ENCODE measurements at places on chromosomes 6 and 20.
A peak's percentile ranks its signal among the peaks of the same experiment; 100 is the strongest.

GRCh38 chr6:111276335-111276734, 189.0 kb downstream of the SLC16A10 start:
- DNase-seq, result no peak

DNA sequence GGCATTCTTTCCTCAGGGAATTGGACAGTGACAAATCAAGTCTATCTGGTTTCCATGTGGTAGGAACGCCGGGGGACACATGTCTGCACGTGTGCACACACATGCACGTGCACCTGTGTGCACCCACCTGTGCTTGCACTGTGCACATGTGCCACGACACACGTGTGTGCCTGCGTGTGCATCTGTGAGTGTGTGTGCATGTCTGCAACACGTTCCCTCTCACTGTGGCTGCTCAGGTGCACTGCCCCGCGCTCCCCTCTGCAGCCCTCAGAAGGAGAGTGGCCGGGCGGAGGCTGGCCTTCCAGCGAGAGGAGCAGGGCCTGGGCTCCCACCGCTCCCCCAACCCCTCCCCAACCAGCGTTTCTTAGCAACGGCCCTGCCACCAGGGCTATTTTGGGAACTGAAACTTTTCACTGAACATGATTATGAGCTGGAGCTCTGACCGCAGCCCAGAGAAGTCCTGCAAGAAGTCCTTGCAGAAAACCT, 147.8 kb downstream of the PHACTR3 start:
- DNase-seq, result peak; percentile 57

DNA sequence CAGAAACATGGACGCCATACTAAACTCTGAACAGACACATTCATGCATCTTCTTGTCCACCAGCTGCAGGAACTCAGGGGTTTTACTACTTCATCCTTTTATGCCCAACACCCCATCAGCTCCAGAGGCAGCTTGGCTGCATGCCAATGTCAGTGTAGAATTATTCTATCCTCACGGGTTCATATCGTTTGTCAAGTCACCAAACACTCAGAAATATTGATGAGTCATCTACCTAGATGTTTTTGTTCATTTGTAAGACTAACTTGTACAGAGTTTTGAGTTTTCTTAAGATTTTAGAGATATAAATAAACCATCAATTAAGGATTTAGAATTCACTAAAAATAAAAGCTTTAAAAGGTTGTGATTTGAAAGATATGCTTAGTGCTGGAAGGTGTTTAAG, 590.7 kb upstream of the FLRT3 start:
- DNase-seq, result peak; percentile 74

GRCh38 chr6:71091167-71091566, 134.3 kb upstream of the B3GAT2 start:
- no peak for DNase-seq

- DNase-seq, result no peak
These were observed 104.0 kb downstream of the RTN4IP1 start for GRCh38 chr6:106525107-106525881.

DNA sequence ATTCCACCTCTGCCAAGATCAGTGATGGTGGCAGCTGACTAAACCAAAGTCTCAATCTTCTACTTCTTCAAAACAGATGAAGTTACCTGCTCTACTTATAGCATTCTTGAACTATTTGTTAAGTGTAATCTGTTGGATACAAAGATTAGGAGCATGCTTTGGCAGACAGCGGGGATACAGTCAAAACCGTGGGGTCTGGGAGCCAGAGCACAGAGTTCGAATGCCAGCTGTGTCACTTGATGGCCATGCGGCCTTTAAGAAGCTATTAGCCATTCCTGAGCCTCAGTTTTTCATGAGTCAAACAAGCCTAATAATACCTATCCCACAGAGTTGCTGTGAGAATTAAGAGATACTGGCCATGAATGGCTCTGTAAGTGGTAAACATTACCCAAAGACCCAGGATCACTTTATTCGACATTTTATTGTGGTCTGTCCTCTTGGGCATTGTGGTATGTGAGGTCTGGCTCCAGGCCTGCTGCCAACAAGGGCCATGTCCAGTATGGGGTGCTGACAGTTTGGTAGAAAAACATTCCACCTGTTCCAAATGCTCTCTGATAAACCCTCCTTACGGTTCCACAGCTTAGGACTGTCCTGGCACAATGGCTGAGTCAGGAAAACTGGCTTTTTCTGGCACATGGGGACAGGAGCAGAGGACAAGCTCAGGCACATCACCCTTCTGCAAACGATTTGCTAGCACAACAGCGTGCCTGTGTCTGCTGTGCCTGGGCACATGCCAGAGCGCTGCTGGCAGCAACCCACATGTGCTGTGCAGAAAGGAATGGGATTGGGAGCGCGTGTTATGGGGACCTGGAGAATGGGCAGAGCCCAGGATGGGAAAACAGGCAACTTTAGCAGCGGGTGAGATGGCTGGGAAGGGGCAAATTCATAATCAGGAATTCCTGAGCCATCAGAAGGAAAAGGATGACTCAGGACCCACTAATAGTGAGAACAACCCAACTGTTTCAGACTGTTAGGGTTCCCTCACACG, 15.7 kb upstream of the FAM83C start:
- DNase-seq, result peak; percentile 38

- DNase-seq, result no peak
These were observed 318.6 kb downstream of the LRFN2 start for GRCh38 chr6:40268614-40269013.
